ENCODE measurements at places on chromosomes 11 and 22.

- no peak for DNase-seq
These were observed 27.9 kb downstream of the SBF1 start for GRCh38 chr22:50446708-50447575.

- no peak for DNase-seq
These were observed 10.9 kb downstream of the GAS2 start for GRCh38 chr11:22677153-22677903.

- DNase-seq, result no peak
These were observed 22.3 kb upstream of the A4GALT start for GRCh38 chr22:42742940-42743339.

DNA sequence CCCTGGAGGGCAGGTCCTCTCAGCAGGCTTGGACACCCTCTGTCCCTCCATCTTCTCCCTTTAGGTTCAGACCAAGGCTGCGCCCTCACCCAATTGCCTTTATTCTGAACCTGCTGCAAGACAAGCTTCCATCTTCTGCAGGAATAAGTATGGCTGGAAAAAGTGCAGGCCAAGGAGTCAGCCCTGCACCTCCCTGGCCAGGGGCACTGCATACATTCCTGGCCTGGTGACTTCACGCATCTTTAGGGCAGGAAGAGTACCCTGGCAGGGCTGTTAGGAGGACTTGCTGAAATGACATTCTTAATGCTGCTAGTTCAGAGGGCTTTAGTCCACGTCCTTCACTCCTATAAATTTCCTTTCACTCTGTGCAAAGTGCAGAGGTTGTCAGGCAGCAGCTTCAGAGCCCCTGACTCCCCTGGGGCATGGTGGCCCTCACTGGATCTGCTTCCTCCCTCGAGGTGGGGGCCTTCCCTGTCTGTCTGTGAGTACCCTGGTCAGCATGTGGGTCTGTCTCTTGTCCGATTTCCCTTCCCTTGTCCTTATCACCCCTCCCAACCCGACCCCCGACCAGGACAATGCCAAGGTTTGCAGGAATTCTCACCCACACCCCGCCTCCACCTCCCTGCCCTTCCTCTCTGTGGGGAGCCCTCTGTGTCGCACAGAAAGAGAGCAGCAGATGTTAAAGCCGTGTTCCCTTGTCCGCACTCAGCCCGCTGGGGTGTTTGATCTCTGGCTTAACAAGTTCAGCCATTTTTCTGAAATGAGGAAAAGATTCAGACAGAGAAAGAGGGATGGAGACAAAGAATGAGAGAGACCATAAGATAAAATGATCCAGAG lies 124.5 kb upstream of the SYT13 start:
- no peak for DNase-seq

GRCh38 chr11:64633555-64634159 lies 42.6 kb downstream of the SLC22A12 start:
- DNase-seq, result no peak

GRCh38 chr22:29032014-29032475 lies 29.6 kb downstream of the C22orf31 start:
- DNase-seq, result no peak

DNA sequence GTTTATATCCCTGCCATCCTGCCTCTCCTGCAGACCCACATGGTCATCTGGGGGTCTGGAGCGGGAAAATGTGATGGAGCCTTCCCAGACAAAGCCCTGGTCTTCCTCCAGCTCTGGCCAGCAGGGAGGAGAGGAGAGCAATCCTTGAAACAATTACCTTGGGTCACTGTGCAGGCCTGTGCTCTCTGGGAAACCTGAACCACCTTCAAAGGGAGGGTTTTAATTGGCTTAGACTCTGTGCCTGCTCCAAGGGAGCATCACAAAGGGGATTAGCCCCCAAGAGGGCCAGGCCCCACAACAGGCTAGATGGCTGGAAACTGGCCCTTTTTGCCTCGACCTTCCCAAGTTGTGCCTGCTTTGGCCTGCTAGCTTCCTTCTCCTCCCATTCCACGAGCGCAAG lies 351.9 kb downstream of the TENM4 start:
- no peak for DNase-seq

DNA sequence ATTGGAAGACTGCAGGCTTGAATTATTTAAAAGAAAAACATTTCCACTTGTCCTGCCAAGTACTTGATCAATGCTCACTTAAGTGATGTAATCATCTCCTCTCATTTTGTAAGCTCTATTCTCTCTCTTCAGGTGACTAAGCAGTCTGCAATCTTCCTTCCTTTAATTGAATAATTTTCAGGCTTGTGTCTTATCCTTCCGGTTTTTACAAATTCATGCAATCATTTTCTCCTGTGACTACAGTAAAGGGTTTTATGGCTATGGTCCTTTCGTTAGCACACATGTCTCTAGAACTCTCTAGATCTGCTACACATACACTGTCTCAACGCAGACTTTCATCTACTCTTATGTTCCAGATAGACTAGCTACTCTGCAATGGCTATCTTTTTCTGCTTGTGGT lies 12.6 kb upstream of the UPB1 start:
- DNase-seq, result no peak

- DNase-seq, result no peak
These were observed 18.6 kb upstream of the NAP1L4 start for GRCh38 chr11:3010521-3011275.

- DNase-seq, result no peak
These were observed 681.9 kb downstream of the NTM start for GRCh38 chr11:132052342-132052741.

GRCh38 chr11:110172468-110173065 lies 79.4 kb downstream of the ZC3H12C start:
- DNase-seq, result no peak

DNA sequence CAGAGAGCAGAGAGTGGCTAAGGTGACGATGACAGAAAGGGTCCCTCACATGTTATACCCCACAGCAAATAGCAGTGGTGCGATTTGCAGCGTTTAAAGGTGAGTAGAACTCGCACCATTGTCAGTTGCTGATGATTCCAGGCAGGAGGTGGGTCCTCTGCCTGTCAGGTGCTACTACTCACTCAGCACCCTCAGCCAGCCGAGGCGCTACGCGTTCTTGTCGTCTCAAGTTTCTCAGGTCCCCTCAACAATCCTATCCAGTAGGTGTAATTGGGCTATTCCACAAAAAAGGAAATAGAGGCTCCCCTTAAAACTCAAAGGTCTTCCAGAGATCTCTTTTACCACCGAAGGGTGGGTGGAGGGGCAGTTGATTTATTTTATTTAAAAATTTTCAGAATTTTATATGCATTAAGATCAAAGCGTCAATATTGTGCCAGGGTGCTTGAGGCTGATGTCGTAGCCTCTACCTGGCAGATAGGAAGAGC lies 18.3 kb downstream of the ELF5 start:
- DNase-seq, result no peak

DNA sequence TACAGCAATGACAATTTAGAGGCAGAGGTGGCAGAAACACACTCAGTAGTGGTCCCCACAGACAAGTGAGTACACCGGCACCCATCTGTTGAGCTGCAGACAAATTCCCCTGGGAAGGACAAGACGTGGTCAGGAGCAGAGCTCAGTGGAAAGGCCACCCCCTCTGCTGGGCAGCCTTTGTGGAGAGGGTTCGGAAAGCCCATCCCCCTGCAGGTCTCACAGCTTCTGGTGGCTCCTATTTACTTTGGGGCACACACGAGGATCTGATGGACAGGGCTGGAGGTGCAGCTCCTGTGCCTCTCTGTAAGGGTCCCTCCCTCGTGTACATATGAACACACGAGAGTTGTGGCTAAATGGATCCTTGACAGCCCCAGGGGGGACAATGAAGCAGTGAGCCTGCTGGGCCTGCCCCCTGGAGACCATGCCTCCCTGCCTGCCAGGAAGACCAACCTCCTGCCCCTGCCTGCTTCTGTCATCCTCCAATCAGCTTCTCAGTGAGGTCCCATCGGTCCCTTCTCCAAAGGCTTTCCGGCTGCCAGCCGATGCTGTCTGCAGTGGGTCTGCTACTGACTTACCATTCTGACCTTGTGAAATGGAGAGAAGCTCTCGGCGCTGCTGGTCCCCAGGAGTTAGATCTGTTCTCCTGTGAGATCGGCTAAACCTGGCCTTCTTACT lies 161.5 kb downstream of the CACNA1I start:
- no peak for DNase-seq

- DNase-seq, result no peak
These were observed 20.9 kb downstream of the CSNK1E start for GRCh38 chr22:38296372-38296771.

GRCh38 chr11:65353900-65354264 lies 669 bp upstream of the TIGD3 start:
- DNase-seq, result no peak

GRCh38 chr11:61439615-61440014 lies 9.7 kb downstream of the SDHAF2 start:
- no peak for DNase-seq

GRCh38 chr11:83349296-83349695 lies 63.1 kb upstream of the CCDC90B start:
- DNase-seq, result no peak

GRCh38 chr22:44336962-44337677 lies 24.4 kb upstream of the SHISAL1 start:
- DNase-seq, result no peak

DNA sequence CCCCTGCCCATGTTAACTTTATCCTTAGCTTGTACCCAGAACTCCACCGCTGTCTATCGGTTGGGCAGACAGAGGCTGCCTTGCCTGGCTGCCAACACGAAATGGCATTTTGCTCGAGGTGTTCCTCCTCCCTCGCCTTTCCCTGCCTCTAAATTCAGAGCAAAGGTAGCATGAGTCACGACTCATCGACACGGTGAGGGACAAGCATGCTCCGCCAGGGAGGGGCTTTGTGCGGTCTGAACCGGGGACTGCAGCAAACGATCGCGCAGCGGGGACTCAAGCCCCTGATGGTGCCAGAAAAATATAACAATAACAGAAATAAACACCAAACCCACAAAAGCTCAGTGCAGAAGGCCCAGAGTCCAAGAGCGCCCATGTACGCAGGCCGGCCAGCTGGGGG lies 52.3 kb downstream of the RTL6 start:
- no peak for DNase-seq

DNA sequence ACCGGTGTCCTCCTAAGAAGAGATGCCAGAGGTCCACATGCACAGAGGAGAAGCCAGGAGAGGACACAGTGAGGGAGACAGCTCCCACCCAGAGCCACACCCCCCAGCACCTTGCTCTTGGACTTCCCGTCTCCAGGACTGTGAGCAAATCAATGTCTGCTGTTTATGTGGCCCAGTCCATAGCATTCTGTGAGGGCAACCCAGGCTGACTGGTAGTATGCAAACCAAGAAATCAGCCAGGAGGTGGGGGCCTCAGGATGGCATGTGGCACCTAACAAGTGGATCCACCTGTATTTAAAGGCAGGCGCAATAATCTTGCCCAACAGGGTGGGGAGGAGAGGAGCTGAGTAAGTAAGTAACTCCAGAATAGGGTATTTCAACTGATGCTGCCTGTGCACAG lies 136.4 kb downstream of the BRD1 start:
- no peak for DNase-seq

DNA sequence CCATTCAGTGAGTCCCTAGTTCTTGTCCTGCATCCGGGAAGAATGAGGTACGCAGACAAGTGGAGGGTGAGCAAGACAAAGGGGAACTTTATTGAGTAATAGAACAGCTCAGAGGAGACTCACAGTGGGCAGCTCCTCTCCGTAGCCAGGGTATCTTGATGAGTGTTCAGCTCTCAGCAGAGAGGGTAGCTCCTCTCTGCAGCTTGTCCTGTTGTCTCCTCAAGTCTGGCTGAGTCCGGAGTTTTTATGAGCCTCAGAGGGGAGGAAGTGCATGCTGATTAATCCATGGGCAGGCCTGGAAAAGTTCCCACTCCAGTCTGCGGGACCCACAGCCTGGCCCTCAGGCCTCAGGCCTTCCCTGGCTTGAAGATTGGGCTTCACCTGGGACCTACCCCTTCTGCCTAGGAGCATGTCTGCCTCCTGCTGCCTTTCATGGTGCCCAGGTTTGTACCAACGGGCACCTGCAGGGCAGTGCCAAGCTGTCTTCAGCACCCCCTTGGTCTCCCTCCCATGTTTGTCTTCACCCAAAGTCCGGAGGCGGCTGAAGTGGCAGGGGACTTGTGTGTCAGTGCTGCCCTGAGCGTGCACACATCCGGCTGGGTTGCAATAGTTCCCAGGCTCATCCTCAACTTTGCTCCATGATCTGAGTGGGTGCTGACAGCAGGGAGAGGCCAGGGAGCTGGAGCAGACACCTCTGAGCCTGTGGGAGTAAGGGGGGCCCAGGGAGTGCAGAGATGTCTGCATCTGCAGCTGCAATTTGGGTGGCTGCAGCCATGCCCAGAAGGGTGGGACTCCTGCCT lies 134.2 kb downstream of the LDLRAD3 start:
- no peak for DNase-seq

DNA sequence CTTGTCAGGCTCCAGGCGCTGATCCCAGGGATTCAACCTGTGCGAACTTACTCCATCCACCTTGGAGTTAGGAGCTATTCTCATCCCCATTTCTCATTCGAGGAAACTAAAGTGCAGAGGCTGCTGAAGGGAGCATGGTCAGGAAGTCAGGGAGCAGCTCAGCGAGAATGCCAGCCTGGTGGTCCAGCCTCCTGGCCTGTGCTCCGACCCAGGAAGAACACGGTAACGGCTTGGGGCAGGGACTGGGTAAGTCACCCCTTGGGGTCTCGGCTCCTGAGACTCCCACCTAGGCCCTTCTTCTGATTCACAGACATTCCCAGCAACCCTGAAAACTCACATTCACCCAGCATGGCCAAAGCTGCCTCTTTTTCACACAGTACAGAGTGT lies 132.8 kb downstream of the CRYBB2 start:
- no peak for DNase-seq

GRCh38 chr11:103652013-103652412 lies 384.4 kb upstream of the DDI1 start:
- DNase-seq, result no peak

DNA sequence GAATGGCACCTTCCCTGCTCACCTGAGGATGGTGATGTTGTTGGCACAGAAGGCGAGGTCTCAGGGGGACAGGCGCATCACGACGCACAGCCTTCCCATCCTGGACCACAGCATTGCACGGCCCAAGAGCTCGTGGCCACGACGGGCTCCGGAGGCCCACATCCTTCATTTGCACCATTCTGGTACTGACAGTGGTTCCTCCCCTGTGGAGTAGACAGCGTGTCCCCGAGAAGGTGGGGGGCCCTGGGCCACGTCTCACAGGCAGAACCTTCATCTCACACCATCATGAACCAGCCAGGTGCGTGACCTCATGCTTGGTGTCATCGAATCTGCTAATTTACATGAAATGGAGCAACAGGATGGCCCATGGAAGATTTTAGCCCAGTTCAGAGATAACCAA lies 180.0 kb downstream of the CTTN start:
- no peak for DNase-seq

GRCh38 chr22:22201930-22202343 lies 42.6 kb upstream of the VPREB1 start:
- DNase-seq, result no peak

- no peak for DNase-seq
These were observed 199.7 kb upstream of the TBCEL start for GRCh38 chr11:120824242-120824641.

DNA sequence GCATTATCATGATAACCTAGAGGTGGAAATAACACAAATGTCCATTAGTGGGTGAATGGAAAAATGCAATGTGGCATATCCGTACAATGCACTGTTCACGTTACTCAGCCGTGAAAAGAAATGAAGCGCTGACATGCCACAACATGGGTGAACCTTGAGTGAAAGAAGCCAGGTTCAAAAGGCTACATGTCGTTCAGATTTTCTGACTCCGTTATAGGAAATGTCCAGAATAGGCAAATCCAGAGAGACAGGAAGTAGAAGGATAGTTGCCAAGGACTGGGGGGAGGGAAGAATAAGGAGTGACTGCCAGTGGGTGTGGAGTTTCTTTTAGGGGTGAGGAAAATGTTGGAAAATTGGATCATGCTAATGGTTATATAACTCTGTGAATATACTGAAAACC lies 133.8 kb downstream of the ATXN10 start:
- no peak for DNase-seq
